Stimulated activated CD4-positive, alpha-beta T cell treated with anti-CD3 and anti-CD28 coated beads, Interleukin-4, amount 100 ng/mL, for 1 hour (primary cell): ENCODE measurements at places on chromosomes 3 and 15.

DNA sequence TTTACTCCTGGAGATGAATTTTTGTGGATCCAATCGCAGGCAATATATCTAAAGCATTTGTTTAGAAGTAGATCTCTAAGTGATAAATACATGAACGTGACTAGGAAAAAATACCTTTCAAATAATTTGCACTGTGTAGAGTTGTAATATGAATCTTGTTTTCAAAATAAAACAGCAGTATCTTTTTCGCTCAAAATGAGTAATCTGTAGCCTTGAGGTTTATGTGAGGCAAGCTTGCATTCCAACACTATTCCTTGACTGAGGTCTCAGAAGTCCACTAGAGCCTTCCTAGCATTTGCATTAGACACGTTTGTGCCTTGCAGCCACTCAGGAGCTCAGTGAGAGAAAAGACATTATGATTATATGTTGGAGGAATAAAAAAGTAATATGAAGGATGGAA is 138.3 kb upstream of the ROBO1 start:
- no peak for DNase-seq

GRCh38 chr3:79845546-79845945 is 77.7 kb upstream of the ROBO1 start:
- no peak for DNase-seq

- DNase-seq, result no peak
Observed at GRCh38 chr3:5007873-5008272, 28.6 kb downstream of the BHLHE40 start.

- DNase-seq, result no peak
Observed at GRCh38 chr3:20930034-20930433, 744.0 kb upstream of the SGO1 start.

DNA sequence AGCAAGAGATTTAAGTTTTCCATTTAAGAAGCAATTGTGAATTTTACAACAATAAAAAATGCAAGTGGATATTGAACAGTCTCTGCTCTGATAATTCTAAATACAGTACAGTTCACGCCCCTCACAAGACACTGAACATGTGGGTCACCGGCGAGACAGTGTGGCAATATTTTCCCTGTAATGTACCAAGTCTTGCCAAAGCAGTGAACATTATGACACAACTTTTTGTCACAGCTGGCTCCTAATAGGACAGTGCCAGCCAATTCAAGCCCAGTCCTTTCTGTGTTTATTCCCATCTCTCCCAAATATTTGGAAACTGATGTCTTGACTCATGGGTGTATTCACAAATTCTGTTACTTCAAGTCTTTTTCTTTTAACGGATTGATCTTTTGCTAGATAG is 62.3 kb downstream of the PPARG start:
- no peak for DNase-seq

DNA sequence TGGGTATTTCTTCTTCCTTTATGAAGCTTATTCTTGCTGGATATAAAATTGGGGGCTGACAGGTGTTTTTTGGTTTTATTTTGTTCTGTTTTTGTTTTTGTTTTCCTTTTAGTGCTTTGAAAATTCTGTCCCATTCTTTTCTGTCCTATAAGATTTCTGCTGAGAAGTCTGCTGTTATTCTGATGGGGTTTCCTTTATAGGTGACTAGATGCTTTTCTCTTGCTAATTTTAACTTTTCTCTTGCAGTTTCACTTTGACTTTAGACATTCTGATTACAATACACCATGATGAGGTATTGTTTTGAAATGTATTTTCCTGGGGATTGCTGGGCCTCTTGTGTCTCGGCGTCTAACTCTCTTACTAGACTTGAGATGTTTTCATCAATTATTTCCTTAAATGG is 22.8 kb downstream of the TTC14 start:
- no peak for DNase-seq

DNA sequence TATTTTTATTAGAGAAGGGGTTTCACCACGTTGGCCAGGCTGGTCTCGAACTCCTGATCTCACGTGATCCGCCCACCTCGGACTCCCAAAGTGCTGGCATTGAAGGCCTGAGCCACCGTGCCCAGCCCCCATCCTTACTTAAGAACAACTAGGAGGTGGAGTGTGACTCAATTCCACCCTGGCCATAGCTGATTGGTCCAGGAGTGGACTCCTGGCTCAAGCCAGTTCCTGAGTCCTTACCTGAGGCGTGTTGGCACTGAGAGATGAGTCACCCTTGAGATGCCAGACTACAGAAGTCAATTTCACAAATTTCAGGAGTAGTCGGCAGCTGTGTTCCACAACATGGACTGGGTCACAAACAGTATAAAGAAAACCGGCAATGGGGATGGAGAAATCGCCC is 124.2 kb downstream of the SHQ1 start:
- DNase-seq, result no peak

- DNase-seq, result no peak
Observed at GRCh38 chr3:65605876-65606432, 432.8 kb downstream of the MAGI1 start.
